ENCODE measurements at places on chromosomes 6 and 20. TPM values are rescaled to one million over a fixed set of nuclear protein-coding genes. Genes with fewer than 3 reads are reported as not detected.

Gene TP53TG5
- polyA plus RNA-seq: 0.03 TPM

Gene MCCD1
- polyA plus RNA-seq: not detected

Gene TMC2
- polyA plus RNA-seq: 0.19 TPM

Gene SCRT2
- not detected for polyA plus RNA-seq

DNA sequence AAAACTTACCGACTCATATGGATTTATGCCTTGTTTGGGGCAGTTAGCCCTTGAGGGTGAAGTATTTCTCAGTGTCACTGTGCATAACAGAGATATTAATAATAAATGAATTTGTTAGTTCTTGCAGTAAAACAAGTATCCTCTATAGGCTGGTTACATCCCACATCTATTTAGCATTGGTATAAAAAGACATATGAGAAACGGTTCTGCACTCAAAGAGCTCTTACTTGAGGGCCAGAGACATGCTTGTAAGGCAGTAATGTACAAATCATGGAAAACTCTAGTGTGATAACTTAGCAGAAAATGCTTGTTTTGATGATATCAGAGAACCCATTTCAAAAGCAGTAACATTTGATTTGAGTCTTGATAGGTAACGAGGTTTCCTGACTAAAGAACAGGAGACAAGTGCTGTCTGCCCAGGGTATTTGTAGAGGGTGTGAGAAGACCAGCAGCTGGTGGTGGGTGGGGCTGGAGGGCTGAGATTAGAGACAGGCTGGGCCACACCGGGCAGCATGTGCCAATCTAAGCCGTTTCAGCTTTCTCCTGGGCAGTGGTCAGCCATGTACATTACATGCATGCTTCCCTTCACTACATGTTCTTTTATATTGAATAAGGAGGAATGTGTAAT, 46.3 kb downstream of the TULP4 start:
- H3K4me3 ChIP-seq: no peak overlapping the region
- no peaks in the 10 kb centered on the region for H3K27me3 ChIP-seq
- no peaks in the 10 kb centered on the region for H3K36me3 ChIP-seq

GRCh38 chr20:43529457-43530153, 22.1 kb downstream of the L3MBTL1 start:
- no peak overlapping the region for H3K27ac ChIP-seq
- H3K36me3 ChIP-seq: no peaks in the 10 kb centered on the region
- no peaks in the 10 kb centered on the region for H3K27me3 ChIP-seq
- no peak for DNase-seq

DNA sequence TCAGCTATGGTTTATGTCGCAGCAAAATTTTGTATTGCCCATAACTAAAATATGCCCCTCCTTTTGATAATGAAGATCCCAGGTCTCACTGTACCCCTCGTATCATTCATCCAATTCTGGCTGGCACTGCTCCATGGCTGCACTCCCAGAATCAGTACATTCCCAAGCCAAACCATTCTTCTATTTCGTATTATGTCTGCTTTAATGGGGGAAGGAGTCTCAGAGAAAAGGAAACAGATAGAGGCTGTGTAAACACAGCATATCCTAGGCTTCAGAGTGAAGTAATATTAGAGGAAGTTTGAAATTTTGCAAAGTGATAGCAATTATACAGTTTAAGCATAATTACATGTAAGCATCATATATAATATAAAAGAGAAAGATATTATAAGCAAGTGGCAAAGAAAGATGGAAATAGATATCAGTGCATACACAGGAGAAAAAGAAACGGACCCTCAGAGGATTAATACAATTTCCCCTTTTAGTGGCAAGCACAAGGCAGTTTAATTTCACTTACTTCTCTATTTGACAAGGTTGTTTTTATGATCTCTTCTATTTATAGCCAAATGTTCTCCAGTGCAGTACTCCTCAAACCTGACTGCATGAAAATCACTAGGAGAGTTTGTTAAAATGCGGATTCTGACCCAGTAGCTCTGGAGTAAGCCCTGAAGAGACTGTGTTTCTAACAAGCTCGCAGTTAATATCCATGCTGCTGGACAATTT, 56.5 kb upstream of the TENT5A start:
- no peak overlapping the region for H3K4me3 ChIP-seq
- H3K4me1 ChIP-seq: peaks cover 14% of the 10 kb centered on the region
- DNase-seq: no peak
- H3K27me3 ChIP-seq: no peaks in the 10 kb centered on the region

DNA sequence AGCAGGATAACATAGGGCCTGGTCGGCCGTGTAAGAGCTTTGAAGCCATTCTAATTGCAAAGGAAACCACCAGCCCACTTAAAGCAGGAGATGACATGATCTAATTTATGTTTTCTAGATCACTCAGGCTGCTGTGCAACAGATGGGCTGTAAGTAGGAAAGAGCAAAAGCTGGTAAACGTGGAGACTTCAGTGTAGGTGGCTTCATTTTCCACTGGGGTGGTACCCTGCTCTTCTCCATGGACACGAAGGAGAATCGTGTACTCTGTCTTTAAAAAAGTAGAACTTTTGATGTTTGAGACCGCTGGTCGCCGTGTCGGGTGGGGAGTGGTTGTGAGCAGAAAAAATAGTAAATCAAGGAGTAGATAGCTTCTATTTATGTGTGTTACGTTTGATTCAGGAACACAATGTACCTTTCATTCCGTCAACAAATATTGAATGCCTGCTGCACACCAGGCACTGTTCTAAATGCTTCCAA, 6.4 kb downstream of the CASS4 start:
- H3K27ac ChIP-seq: peak overlapping the region; percentile 42
- DNase-seq: no peak
- no peaks in the 10 kb centered on the region for H3K36me3 ChIP-seq
- no peak overlapping the region for H3K4me3 ChIP-seq

- H3K4me3 ChIP-seq: no peak overlapping the region
- DNase-seq: no peak
- H3K4me1 ChIP-seq: peaks cover 27% of the 10 kb centered on the region
- H3K36me3 ChIP-seq: peaks cover 21% of the 10 kb centered on the region
- H3K27me3 ChIP-seq: no peaks in the 10 kb centered on the region
These were observed 49.3 kb downstream of the KCTD20 start for GRCh38 chr6:36492092-36492491.

DNA sequence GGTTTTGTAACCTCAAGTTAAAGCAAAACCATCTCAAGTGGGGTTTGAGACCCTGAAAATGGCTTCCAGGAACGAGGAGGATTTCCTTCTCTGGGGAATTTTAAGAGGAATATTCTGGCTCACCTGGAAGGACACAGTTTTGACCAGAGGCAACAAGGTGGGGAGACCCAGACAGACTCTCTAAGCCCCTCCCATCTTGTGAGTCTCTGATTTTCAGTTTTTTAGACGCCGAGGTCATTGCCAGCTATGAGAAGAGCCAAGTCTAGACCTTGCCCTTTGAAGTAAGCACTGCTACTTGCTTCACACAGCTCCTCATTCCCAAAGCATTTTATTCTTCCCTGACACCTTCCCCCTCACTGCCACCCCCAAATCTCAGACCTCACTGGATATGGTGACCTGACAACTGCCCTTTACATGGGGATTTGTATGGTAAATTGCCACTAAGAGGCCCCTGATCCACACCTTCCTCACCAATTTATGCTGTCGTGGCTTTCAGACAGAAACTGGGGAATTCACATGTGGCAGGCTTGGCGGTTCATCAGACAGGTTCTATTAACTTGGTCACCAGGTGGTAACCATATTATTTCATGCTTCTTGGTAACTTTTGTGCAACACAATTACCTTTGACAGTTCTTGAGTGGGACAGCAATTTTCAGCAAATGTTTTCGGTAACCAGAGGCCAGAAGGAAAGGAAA, 116.2 kb downstream of the ISM1 start:
- no peaks in the 10 kb centered on the region for H3K4me1 ChIP-seq
- H3K27ac ChIP-seq: no peak overlapping the region

DNA sequence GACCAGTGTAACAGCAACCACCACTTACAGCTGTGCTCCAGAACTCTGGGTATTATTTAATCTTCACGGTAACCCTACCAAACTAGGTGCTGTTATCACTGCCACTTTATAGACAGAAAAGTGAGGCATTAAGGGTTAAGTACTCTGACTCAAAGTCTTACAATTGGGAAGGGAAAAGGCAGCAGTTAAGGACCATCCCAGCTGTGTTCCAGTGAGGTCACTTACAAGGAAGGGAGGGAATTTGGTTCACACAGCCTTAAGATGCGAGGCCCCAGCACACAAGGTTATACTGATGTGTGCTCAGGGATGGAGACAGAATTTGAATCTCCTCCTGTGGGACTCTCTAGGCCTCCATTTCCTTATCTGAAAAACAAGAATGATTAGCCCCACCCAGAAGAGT, 46.7 kb downstream of the TRERF1 start:
- H3K4me1 ChIP-seq: peaks cover 11% of the 10 kb centered on the region
- H3K27ac ChIP-seq: peak overlapping the region; percentile 39
- no peaks in the 10 kb centered on the region for H3K27me3 ChIP-seq
- DNase-seq: no peak
- no peak overlapping the region for H3K4me3 ChIP-seq

DNA sequence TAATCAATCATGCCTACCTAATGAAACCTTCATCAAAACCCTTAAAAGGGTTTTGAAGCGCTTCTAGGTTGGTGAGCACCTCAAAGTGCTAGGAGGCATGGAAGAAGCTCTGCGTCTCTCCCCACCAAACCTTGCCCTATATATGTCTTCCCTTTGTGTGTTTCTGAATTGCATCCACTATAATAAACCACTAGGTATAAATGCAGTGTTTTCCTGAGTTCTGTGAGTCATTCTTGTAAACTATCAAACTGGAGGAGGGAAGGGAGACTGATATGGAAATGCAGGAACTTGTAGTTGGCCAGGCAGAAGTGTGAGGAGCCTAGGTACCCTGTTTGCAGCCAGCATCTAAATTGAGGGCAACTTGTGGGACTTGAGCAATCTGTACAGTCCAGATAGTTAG, 698.8 kb downstream of the DOK5 start:
- DNase-seq: no peak
- H3K4me1 ChIP-seq: peaks cover 21% of the 10 kb centered on the region
- no peak overlapping the region for H3K4me3 ChIP-seq
- H3K27ac ChIP-seq: no peak overlapping the region
- H3K36me3 ChIP-seq: no peaks in the 10 kb centered on the region

DNA sequence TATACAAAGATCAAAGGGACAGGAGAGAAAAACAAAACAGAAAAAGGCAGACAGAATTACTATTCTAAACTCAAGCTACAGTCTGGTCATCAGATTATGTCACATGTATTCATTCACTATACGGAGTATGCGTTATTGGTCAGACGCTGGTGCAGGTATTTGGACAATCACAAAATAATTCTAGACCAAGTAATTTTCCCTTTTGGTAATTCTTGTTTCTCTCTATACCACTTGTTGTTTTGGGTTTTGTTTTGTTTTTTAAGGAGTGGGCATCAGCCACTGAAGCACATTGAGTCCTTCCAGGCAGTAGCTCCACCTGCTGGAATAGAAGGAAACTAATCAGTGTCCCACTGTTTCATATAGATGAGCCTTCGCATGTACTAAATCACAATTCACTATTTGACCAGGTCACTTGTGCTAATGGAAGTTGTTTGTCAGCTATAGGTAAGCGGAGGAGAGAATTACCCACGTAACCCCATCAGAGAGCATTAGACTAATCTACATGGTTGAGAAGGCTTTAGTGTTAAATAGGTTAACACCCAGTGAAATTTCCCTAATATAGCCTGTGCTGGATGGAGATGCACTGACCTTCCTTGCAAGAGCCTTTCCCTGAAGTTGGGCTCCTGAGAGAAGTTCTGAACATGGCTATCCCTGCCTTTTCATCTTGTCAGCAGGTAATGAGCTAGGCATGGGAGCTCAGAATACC, 77.9 kb downstream of the TNFAIP3 start:
- H3K4me3 ChIP-seq: no peak overlapping the region
- no peaks in the 10 kb centered on the region for H3K4me1 ChIP-seq
- no peak for DNase-seq
- no peaks in the 10 kb centered on the region for H3K27me3 ChIP-seq
- H3K27ac ChIP-seq: no peak overlapping the region

- no peaks in the 10 kb centered on the region for H3K27me3 ChIP-seq
- DNase-seq: no peak
- peaks cover 9% of the 10 kb centered on the region for H3K36me3 ChIP-seq
- H3K4me1 ChIP-seq: peaks cover 9% of the 10 kb centered on the region
These were observed 13.4 kb downstream of the GNL1 start for GRCh38 chr6:30542915-30543314.

DNA sequence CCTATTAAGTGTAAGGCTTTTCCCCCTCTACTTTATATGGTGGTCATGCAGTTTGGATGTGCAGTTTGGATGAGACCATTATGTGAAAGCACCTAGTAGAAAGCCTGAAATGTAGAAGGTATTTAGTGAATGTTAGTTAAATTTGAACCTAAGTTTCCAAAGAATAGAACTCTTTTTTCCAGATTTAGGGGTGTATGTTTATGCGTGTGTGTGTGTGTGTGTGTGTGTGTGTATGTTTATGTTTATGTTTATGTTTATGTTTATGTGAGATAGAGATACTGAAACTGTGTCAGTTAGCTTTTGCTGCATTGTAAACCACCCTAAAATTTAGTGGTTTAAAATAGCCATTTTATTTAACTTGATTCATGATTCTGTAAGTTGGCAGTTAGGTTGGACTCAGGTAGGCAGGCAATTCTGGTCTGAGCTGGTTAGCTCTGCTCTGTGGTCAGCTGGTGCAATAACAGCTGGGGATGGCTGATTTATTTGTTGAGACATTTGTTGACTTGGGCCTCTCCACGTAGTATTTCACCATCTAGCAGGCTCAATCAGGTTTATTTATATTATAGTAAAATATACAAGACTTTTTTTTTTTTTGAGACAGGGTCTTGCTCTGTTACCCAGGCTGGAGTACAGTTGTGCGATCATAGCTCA, 54.0 kb downstream of the STK4 start:
- no peak for DNase-seq
- peaks cover 10% of the 10 kb centered on the region for H3K4me1 ChIP-seq
- no peak overlapping the region for H3K27ac ChIP-seq
- H3K36me3 ChIP-seq: peaks cover 16% of the 10 kb centered on the region
